KG1 (cell line): ENCODE measurements at places on chromosomes 3 and 15.

DNA sequence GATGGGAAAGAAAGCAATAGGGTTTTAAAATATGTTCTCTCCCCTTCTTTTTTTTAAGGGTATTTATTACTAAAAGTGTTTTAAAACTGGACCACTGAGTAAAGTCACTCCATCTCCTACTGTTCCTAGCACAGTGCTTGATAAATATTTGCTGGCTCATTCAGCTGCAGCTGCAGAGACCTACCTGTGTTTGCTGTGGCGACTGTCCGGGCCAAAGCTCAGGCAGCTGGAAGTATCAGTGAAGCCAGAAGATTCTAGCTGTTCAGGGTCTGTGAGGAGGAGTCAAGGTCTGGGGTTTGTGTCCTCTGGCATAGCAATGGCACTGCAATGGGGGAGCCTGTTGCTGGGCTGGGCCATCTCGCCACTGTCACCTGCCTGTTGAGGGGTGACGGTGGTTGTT lies 109.9 kb downstream of the RPLP1 start:
- DNase-seq: no peak

DNA sequence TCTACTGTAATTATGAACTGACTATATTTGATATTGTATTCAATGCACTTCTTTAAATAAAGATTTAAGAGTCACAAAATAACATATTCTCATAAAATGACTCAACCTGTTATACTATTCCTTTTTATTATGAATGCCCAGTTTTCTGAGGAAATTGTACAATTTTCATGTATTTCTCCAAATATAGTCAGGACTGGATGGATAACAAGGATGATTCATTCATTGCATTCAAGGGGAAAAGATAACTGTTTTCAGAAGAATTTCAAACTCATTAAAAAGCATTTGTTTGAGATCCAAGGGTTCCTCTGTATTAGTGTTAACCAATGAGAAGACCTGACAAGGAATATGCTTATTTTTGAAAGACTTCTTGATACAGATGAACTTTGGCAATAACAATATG lies 163.7 kb downstream of the MEIS2 start:
- DNase-seq: no peak

DNA sequence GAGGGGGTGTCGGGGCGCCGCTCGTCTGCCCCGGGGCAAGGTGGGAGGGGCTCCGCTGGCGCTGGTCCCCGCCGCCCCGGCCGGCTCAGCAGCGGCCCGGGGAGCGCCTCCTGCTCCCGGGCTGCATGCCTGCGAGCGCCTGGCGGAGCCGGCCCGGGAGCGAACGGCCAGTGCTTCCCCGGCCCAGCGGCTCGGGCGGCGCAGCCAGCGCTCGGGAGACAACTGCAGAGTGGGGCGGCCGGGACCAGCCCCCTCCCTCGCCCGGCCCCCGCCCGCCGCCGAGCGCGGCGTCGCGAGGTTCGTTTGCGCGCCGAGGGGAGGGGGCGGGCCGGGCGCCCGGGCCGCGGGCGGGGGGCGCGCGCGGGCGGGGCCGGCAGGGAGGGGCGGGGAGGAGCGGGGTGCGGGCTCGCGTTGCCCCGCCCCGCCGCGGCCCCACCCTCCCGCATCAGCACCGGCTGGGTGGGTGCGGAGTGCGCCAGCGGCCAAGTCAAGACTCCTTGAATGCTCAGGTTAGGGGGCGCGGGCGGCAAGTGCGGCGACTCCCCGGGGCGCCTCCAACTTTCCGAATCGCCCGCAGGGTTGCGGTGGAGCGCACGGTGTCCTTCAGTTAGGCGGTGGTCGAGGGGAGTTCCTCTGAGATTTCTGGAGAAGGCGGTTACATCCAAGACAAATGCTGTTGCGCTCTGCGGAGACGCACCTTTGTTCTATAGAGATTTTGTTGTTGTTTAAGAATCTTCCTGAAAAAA lies at the start of gene RGMA:
Gene RGMA, minus strand, starts transcription at position 231 of the 746 bp plus-strand sequence. CDS start 279 bp downstream, outside the sequence.
- DNase-seq: no peak

DNA sequence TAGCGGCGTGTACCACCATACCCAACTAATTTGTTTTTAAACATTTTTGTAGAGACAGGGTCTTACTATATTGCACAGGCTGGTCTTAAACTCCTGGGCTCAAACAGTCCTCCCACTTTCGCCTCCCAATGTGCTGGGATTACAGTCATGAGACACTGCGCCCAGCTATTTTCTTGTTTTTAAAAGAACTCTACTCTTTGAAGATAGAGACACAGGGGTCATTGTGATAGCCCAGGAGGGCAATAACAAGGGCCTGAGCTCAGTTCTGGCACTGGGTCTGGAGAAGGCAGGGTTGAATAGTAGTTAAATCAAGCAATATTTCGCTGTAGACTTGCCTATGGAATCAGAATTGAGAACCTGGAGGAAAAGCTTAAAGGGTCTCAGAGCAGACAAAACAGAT lies 98.8 kb downstream of the ANP32A start:
- DNase-seq: no peak

- no peak for DNase-seq
Observed at GRCh38 chr3:56874269-56874668, 72.5 kb upstream of the ARHGEF3 start.

DNA sequence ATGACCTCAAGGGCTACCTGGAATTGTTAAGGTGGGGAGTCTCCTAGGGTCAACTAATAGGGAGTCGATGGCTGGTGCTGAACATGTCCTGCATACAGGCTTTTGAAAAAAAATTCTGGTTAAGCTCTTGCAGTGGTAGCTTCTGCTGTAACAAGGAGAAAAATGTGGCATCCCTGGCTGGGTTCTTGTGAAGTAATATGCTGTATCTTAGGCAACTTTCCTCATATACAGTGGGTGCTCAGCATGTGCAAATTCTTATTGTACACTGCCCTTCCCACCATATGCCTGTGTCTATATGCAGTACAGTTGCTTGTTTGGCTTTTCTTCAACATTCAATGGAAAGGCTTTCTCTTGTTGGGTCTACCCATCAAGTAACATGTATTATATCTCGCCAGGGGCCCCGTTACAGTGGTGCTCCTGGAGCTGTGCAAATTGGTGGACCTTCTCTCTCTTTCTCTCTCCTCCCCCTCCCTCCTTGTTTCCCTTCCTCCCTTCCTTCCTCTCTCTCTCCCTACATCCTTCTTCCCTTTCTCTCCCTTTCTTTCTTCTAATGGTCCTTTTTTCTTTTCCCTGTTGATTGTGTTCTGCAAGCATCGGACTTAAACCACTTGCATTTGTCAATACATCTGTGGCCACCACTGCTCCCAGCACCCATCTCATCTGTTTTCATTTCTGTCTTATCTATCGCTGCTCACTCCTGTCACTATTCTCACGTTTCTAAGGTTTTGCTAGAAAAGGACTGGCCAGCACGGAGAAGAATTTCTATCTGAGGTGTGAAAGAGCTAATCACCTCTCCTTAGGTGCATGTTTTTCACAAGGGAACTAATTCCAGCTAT lies 35.2 kb downstream of the TGFBR2 start:
- DNase-seq: no peak

- no peak for DNase-seq
Observed at GRCh38 chr15:56587686-56588085, 122.7 kb upstream of the MNS1 start.
